ENCODE measurements at places on chromosomes 13 and 19. TPM values are rescaled to one million over a fixed set of nuclear protein-coding genes. Genes with fewer than 3 reads are reported as not detected.

ZNF564 gene
- total RNA-seq, result 2.6 TPM

TMEM238 gene
- total RNA-seq, result 14.6 TPM

TNNT1 gene
- total RNA-seq, result 96.6 TPM

PRKCSH gene
- total RNA-seq, result 252 TPM

SLC27A1 gene
- 3.4 TPM for total RNA-seq

PODNL1 gene
- 1.7 TPM for total RNA-seq

CHMP2A gene
- total RNA-seq, result 198 TPM

SYT3 gene
- total RNA-seq, result 0.93 TPM

SHISA7 gene
- not detected for total RNA-seq

OVOL3 gene
- total RNA-seq, result 0.23 TPM

Measured in A549 treated with ZK216348 at 1 μM for 4 hours (cell line).